ENCODE measurements at places on chromosomes 5 and 9.

GRCh38 chr5:173688703-173689102 lies 72.3 kb upstream of the BOD1 start:
- DNase-seq = no peak

DNA sequence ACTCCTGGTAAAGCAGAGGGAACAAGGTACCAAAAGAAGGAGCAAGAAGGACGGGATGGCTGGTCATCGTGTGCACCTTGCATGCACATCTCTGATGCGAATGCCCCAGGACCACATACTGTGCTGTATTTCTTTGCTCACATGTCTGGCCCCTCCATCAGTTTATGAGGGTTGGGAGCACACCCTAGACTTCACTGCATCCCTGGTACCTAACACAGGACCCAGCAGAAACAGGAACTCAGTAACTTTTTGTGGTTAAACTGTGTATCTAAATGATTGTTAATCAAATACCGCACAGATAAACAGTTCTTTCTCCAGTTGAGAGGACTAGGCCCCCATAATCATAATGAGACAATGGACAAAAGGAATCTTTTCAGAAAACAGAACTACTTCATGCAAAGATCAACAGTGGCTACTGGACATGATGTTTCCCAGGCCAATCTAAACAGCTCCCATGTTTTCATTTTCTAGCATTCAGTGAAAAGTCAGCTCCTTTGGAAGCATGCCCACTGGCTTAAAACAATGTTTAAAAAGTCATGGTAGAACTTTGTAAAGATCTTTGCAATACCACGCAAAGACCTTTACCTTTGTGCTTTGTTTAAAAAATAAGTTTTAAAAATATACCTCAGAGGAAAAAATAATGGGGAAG lies 55.5 kb upstream of the IFNK start:
- no peak for DNase-seq

- DNase-seq = no peak
These were observed 178.7 kb downstream of the SNCAIP start for GRCh38 chr5:122490718-122491117.

GRCh38 chr5:118711727-118712126 lies 276.6 kb downstream of the DTWD2 start:
- no peak for DNase-seq

DNA sequence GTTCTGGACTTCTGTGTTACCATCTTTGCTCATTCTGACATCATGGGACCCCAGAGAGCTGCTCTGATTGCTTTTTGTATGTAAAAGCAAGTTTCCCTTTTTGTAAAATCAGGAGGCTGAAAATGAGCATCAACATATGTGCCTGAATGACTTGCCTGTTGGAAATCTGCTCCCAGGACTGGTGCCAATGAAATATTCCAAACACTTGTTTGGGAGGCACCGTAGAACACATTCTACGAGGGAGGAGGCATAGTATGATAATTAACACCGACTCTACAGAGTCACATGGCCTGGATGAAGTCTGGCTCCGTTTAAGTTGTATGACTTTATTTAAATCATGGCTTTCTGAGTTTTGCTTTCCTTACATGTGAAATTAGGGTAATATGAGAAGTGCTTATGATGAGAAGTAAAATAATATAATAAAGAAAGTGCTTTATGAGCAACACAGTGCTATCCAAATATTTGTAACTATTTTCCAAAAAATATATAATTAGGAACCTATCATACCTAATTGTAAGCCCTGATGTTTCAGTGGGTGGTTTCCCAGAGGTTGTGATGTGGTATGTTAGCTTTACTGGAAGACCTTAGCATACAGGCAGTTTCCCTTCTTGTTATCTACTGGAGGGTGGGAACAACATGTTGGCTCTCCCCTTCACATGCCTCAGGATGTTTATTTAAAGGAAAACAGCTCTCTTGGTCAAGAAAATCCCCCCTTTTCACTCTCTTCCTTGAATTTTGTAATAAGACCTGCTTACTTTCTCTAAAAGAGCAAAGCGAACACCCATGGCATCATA lies 238.1 kb downstream of the FBXL7 start:
- DNase-seq = no peak

DNA sequence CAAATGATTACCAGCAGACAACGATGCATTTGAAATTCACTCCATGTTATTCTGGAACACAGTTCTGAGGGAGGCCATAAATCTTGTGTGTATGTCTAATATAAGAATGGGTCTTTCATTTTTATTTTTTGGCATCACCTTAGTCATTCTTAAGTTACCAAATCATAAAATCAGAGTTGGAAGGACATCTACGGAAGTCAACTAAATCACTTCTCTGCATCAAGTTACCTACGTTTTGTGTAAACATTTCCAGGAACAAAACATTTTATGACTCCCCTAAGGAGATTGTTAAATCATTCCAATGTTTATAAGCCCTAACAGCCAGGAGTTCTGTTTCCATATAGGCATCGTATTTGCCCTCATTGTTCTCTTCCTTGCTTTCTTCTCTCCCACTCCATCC lies 378.2 kb downstream of the FAM170A start:
- DNase-seq = no peak

DNA sequence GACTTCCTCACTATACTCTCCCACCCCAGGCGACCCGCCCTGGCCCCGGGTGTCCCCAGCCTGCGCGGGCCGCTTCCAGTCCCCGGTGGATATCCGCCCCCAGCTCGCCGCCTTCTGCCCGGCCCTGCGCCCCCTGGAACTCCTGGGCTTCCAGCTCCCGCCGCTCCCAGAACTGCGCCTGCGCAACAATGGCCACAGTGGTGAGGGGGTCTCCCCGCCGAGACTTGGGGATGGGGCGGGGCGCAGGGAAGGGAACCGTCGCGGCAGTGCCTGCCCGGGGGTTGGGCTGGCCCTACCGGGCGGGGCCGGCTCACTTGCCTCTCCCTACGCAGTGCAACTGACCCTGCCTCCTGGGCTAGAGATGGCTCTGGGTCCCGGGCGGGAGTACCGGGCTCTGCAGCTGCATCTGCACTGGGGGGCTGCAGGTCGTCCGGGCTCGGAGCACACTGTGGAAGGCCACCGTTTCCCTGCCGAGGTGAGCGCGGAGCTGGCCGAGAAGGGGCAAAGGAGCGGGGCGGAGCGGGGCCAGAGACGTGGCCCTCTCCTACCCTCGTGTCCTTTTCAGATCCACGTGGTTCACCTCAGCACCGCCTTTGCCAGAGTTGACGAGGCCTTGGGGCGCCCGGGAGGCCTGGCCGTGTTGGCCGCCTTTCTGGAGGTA lies 2.1 kb downstream of the CA9 start:
- peak; percentile 65 for DNase-seq
